NCI-H524 treated with DMSO at 0.1 percent for 48 hours (cell line): ENCODE measurements at places on chromosomes 3 and 15.

GRCh38 chr15:61057830-61058529 lies 171.1 kb downstream of the RORA start:
- no peak for DNase-seq

- DNase-seq = no peak
Observed at GRCh38 chr3:37032961-37033360, 39.6 kb downstream of the MLH1 start.

DNA sequence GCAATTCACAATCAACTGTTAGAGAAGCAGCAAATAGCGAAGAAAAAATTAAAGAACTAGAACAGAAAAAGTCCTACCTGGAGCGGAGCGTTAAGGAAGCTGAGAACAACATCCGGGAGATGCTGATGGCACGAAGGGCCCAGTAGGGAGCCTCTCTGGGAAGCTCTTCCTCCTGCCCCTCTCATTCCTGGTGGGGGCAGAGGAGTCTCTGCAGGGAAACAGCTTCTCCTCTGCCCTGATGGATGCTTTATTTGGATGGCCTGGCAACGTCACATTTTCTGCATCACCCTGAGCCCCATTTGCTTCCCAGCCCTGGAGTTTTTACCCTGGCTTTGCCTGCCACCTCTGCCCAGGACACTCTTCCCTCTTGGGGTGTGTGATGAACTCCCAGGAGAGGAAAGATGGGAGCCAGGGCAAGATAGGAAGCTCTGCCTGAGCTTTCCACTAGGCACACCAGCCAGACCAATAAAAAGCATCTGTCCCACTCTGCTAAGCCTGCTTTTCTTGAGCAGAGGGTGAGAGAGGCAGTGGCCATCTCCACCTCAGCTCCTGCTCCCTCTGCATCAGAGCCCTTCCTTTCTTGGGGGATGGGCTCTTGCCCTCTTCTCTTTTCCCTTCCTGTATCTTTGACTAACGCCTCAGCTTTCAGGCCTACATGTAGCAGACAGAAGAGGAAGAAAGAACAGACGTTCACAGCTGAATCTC lies 39.4 kb downstream of the PPARG start:
- DNase-seq = no peak

- no peak for DNase-seq
Observed at GRCh38 chr3:100775669-100776068, 66.4 kb downstream of the TFG start.

- DNase-seq = no peak
Observed at GRCh38 chr15:31557899-31558298, 231.3 kb downstream of the KLF13 start.

- DNase-seq = no peak
Observed at GRCh38 chr3:87626546-87626945, 350.2 kb upstream of the POU1F1 start.

GRCh38 chr3:128376516-128376915 lies 90.2 kb downstream of the DNAJB8 start:
- no peak for DNase-seq

GRCh38 chr3:23835087-23835486 lies 29.3 kb downstream of the UBE2E1 start:
- no peak for DNase-seq

DNA sequence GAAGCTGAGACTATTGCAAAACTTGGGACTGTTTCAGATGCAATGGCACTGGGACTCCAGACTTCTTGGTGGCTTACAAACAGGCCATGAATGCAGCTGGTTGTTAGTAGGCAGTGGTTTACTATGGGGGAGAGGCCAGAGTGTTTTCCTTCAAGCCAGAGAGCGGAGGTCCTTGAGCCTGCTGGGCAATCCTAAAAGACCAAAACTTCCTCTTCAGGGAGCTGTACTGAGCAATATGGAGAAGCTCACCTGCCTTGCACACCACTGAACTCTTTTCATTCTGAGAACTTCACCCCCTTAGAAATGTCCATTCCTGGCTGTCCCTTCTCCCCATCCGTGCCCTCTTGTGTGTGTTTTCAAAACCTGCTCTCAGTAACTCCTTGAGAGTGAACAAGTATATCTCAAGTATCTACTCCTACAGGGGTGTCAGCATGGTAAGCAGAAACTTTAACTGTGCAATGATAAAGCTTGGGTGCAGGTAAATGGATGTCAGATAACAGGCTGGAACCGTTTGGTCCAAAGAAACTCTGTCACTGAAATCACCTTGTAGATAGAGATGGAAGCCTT lies 213.9 kb downstream of the CLSTN2 start:
- no peak for DNase-seq

- peak; percentile 55 for DNase-seq
Observed at GRCh38 chr3:156511987-156512677, 42.8 kb downstream of the SSR3 start.

DNA sequence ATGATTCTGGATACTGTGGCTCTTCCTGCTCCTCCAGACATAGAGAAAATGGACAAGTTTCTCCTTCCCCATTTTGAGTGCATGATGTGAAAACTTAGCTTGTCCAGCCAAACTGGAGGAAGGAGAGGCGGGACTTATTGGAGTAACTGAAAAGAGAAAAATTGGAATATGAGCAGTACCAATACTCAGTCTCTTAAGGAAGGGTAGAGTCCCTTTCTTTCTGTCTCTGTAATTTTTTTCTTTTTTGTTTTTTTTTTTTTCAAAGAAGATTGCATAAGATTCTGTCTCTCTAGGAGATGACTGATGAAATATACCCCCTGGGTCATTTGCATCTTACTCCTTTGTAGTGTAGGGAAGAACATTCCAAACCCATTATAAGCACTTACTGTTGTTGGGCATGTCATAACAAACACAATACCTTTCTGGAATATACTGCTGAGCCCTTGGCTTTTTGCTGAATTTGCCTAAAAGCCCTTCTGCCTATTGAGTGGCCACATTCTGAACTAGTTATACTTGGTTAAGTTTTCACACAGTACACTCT lies 498.1 kb upstream of the TPRG1 start:
- DNase-seq = no peak

GRCh38 chr3:30770387-30770786 lies 124.1 kb downstream of the GADL1 start:
- DNase-seq = no peak

DNA sequence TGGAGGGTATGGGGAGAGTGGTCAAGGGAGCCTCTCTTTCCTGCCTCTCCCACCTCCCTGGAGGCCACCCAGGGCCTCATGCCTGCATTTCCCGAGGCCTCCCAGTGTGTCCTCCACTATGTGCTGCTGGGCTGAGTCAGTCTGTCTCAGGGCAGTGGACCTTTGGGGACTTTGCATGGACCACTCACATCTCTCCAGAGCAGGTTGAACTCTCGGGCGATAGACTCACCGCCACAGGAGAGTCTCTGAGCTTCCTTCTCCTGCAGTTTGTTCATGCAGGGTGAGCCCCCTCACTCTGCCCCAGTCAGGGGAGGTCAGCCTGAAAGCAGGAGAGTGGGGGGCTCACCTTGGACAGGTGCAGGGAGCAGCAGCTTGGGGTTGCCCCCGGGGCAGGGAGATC lies 60.5 kb upstream of the SEC22A start:
- no peak for DNase-seq

GRCh38 chr3:181694805-181695660 lies 16.7 kb upstream of the SOX2 start:
- no peak for DNase-seq

GRCh38 chr3:124886168-124887056 lies 753 bp downstream of the ITGB5 start:
- DNase-seq = no peak

GRCh38 chr15:101617390-101617965 lies 34.7 kb downstream of the TM2D3 start:
- DNase-seq = no peak

GRCh38 chr3:18111796-18112232 lies 313.3 kb downstream of the SATB1 start:
- no peak for DNase-seq

- DNase-seq = no peak
Observed at GRCh38 chr3:155196131-155197021, 97.1 kb downstream of the STRIT1 start.

DNA sequence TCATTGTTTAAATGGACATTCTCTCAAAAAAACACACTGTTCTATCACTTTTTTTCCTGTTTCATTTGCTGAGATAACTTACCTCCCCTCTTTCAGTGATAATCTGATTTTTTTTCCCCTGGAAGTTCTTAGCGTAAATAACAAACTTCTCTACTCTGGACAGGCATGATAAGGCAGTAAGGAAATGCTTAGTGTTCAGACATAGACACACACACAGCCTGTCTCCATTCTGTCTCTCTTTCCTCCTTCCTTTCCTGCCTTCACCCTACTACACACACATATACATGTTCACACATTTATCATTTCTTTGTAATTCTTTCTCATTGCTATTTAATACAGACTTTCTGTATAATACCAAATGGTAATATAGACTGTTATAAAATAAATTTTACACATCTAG lies 470.8 kb upstream of the ROBO1 start:
- no peak for DNase-seq
